ENCODE measurements at places on chromosomes 1 and 21.

DNA sequence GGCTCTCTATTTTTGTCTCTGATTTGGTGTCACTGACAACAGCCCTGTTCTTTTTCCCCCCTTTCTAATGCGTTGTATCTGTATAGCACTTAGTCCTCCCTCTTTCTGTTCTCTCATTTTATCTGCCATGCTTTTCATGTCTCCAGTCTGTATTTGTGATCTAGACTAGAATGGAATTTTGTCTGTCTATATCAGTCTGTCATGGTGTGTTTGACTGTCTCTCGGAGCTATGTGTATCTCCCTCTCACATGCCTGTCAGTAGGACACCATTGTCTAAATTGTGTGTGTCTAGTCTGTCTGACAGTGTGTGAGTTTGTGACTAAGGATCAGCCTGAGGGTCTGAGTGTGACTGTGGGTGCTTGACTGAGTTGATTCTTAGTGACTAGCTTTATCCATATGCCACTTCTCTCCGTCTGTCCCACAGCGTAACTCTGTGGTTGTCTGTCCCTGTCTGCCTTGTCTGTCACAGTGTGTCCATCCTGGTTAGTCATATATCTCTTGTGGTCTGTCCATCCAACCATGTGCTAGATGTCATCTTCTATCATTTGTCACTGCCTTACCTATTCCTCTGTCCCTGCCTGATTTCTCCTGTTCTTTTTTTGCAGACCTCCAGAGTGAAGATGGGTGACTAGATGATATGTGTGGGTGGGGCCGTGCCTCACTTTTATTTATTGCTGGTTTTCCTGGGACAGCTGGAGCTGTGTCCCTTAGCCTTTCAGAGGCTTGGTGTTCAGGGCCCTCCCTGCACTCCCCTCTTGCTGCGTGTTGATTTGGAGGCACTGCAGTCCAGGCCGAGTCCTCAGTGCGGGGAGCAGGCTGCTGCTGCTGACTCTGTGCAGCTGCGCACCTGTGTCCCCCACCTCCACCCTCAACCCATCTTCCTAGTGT is 1.4 kb upstream of the B4GALT2 start:
- DNase-seq: no peak

DNA sequence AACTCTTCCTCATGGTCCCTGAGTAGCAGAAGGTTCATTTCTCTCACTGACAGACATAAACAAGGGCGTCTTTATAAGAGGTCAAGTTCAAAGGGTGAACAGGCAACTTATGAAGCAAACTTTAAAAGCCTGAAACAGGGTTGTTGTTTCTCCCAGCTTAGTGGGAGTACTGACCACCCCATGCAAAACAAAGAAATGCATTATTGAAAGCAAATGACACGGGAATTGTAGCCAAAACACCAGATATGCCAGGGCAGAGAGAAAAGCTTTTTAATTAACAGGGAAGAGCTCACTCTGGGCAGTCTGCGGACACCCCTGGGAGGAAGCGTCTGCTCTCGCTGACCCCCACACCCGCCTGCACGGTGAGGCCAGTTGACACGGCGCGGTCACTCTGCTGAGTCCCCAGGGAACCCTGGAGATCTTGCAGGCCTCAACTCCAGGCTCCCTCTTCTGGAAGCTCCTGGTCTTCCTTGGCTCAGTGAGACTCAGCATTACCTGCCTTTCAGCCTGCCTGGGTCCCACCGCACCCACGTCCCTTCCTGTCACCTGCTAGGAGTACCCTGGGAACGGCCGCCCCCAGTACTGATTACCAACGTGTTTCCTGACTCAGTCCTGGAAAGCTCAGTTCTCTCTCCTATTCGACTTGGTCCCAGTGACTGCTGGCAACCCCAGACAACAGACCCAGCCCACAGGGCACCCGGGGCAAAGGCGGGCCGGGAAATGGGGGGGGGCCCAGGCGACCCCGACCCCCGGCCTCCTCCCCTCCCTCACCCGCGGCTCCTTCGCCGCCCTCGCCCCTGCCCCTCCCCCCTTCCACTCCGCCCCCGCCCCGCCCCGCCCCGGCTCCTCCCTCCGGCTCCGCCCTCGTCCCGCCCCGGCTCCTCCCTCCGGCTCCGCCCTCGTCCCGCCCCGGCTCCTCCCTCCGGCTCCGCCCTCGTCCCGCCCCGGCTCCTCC is 972 bp downstream of the CFAP410 start:
- DNase-seq: peak; percentile 63

- no peak for DNase-seq
Observed at GRCh38 chr1:208054485-208054884, 143.6 kb upstream of the CD34 start.

GRCh38 chr1:12001249-12001917 is 17.9 kb upstream of the MIIP start:
- DNase-seq: peak; percentile 60

- DNase-seq: no peak
Observed at GRCh38 chr1:218332416-218332815, 12.7 kb upstream of the TGFB2 start.

GRCh38 chr1:41902159-41902577 is 16.6 kb downstream of the HIVEP3 start:
- DNase-seq: no peak

GRCh38 chr1:228142155-228142691 is 2.1 kb downstream of the GUK1 start:
- peak; percentile 70 for DNase-seq

GRCh38 chr1:1925437-1926345 is 6.6 kb upstream of the TMEM52 start:
- no peak for DNase-seq

GRCh38 chr1:10271869-10272268 is 61.5 kb downstream of the KIF1B start:
- DNase-seq: no peak

DNA sequence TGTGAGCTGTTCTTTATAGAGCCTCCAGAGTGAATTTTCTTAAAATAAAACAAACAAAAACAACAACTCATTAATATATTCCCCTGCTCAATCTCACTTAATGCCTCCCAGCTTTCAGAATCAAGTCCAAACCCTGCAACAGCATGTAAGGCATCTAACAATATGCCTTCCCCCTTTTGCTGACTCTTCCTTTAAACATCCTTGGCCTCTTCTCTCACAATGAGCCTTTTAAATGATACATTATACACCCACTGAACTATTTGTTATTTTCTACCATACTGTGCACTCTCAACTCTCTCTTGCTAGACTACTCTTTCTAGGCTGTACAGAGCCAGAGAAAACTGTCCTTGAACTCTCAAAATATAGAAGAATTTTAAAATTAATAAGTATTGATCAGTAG is 115.2 kb upstream of the SNX7 start:
- DNase-seq: no peak

DNA sequence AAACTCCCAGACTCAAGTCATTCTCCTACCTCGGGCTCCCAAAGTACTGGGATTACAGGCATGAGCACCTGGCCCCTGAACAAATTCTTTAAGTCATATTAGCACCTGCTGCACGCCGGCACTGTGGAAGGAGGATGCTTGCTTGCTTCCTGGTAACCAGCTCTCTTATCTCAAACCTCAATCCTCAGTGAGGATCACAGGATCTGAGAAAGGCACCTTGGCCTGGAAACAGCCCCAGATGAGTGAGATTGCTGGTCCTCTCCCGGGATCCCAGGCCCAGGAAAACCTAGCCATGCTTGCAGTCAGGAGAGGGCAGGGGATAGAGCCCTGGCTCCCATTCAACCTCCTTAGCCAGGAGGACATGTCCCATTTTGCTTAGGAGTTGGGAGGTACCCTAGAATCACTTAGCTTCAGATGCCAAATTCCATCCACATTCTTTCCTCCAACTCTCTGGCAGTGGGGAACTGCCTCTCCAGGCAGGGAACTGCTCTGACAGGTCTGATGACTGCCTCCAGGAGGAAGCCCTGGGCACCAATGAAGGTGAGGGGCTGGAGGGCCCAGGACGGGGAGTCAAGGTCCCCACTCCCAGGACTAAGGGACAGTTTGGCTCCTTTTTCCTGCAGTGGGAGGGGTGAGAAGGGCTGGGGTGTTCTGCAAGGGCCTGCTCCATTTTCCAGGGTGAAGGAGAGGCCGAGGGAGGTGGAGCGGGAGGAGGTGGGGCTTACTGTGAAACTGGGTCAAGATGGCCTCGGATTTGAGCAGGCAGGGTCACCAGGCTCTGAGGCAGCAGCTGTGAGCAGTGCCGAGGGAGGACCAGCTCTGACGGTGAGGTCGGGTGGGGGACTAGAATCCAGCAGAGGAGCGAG is 9.5 kb downstream of the GPR37L1 start:
- peak; percentile 51 for DNase-seq

- peak; percentile 92 for DNase-seq
Observed at GRCh38 chr1:42282024-42282579, 52.9 kb downstream of the FOXJ3 start.

DNA sequence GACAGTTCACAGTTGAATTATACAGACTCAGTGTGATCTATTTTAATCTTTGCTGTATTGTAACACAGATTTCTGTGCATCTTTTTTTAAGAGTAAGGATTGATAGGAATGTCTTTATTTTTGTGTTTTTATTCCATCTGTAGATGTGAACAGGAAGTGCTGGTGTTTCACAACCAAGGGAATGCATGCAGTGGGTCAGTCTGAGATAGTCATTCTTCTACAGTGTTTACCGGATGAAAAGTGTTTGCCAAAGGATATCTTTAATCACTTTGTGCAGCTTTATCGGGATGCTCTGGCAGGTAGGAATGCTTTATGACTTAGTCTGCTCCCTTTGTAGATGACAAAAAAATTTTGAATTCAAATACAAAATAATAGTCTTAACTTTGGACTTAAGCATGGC is 84.5 kb downstream of the CC2D1B start:
- no peak for DNase-seq

DNA sequence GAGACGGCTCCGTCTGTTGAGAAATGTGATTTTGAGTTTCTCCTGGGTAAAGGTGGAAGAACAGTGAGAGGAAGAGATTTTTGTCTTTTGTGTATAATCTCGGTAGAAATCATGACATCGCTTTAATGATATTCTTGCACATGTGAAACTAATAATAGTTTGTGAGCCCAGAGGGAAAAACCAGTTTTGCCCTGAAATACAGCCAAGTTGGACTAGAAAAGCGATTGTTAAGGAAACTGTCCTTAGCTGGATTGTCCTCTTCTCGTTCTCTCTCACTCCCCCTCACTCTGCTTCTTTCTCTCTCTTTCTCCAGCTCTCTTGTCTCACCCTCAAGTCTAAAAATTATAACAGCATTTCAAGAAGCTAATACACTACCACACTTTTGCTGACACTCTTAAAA is 17.1 kb downstream of the KCNJ6 start:
- no peak for DNase-seq

DNA sequence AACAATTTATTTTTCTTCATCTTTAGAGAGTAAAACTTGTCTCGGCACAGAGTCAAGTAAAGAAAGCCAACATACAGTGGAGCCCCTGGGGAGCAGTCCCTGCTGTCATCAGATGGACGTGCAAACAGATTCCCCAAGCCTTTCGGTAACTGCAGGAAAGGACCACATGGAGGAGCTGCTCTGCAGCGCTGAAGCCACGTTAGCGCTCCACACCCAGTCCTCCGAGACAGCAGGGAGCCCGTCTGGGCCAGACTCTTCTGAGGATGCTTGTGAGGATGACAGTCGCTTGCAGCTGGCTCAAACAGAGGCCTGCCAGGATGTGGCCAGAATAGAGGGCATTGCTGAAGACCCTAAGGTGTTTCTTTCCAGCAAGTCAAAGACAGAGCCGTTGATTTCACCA is 77.1 kb upstream of the SCCPDH start:
- DNase-seq: peak; percentile 62

DNA sequence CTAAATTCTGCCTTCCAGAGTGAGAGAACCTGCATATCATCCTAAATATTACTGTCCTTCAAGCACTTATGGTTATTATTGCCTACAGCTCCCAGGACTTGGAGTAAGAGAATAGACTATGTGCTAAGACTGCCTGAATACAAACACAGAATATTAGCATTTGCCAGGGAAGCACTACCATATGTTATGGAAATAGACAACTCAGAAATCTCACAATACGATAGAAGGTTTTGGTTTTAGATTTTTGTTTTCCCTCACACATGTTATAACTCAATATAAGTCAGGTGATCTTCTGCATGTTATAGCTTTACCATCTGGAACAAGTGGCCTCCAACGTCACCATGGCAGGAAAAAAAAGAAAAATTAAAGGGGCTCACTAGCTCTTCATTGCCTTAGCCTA is 413.9 kb downstream of the LRRIQ3 start:
- DNase-seq: no peak

DNA sequence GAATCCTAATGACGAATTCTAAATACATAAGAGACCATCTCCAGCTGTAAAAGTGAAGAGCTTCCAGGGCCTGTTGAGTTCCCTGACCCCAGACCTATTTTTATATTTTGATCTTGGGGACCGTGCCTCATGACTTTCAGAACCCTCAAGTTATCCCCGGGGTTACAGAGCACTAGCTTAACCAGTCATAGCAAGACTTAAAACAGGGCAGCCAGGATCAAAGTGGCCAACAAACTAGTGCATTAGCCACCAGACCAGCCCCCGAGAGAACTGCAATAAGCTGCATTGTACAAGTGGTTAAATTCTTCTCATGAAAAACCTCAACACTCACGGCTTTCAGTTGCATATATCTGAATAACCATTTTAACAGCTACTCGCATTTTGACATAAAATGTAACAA is 183.0 kb downstream of the BARHL2 start:
- peak; percentile 11 for DNase-seq

DNA sequence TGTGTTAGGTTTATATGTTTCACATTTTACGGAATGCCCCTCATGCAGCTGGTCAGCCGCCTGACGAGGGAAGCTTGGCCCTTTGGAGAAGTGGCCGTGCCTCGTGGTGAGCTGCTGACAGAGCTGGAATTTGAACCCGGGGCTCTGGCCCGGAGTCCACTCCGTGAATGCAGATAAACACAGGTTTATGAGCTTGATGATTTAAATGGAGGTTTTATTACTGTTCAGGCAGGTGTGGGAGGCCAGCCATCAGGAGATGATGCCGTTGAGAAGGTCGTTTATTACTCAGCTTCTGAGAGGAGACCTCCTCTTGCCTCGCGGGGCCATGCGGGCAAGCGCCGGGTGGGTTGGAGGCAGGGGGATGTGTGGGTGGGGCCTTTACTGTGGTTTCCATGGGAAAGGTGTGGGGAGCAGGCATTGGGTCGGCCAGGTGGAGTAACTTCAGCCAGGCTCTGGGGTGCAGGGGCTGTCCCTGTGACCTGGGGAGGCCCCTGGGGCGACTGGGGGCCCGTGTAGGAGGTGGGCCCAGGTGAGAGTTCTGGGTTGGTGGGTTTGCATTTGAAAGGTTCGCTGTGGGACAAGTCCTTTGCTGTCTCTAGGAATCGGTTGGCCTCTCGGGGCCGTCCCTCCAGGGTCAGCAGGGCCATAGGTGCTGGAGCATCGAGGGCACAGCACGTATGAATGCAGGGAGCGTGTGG is 22.0 kb downstream of the PRKCZ start:
- no peak for DNase-seq

- peak; percentile 53 for DNase-seq
Observed at GRCh38 chr1:33429856-33430691, 821 bp downstream of the PHC2 start.

GRCh38 chr1:114263343-114263742 is 109.7 kb upstream of the SYT6 start:
- DNase-seq: no peak

GRCh38 chr1:151720554-151720953 is 768 bp upstream of the RIIAD1 start:
- DNase-seq: peak; percentile 76
